ENCODE measurements at places on chromosomes 13 and 19. TPM values are rescaled to one million over a fixed set of nuclear protein-coding genes. Genes with fewer than 3 reads are reported as not detected.

DNA sequence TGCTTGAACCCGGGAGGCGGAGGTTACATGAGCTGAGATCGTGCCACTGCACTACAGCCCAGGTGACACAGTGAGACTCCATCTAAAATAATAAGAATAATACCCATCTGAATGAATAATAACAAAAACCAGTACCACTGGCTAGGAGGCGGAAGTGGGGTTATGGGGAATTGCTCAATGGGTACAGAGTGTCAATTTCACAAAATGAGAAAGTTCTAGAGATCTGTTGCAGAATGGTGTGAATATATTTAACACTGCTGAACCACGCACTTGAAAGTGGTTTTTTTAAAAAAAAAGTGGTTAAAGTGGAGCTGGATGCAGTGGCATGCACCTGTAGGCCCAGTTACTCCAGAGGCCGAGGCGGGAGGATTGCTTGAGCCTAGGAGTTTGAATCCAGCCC lies 18.5 kb downstream of the KLF2 start:
- no peak for DNase-seq

- no peak for DNase-seq
Measured at GRCh38 chr19:55116859-55117662, at the start of gene PPP1R12C. TSS of gene PPP1R12C (minus strand) at chr19:55117637. CDS start at chr19:55117543, 94 bp downstream.

DNA sequence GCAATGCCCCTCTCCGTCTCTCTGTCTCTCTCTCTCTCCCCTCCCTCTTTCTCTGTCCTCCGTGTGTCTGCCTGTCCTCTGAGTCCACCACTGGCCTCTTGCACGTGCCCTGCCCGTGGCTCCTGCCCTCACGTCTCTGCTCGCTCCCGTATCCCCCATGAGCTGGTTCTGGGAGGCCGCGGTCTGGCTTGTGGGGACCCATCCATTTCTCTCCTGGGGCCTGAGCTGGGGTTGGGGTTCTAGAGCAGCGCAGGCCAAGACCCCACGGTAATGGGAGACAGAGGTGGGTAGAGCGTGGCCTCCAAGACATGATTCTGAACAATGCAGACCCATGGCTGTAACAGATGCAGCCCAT lies 19.0 kb downstream of the C2CD4C start:
- no peak for DNase-seq

GRCh38 chr19:17830567-17831418 lies 9.5 kb upstream of the INSL3 start:
- no peak for DNase-seq

DNA sequence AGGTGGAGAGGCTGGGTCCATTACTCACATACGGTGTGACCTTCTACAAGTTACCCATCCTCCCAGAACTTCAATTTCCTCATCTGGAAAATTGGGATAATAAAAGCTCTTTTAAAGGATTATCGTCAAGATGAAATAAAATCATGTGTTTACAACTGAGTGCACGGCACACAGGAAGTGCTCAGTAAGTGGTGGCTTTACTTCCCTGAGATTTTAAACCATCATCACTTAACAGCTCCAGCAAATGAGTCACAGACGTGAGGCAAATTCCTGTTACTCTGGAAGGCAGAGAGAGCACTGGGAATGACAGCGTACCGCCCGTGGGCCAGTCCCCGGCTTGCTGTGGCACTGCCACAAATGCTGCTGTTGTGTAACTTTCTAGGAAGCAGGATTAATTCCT lies 64.1 kb downstream of the MRPL57 start:
- no peak for DNase-seq

DNA sequence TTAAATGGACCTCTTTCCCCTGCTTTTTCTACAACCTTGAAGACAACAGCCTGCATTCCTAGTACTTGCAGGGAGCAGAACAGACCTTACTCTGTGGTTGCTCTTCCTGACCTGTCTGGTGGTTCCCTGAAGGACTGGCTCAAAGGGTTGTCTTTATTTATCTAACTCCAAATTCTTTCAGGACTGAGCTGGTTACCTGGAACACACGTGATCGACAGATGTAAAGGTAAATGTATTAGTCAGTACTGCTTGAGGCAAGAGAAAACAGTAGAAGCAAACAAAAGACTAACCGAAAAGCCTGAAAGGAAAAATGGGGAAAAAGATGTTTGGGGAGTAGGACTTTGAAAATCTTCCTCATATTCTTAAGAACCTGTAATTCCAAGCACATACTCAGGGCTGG lies 17.9 kb downstream of the ZNF558 start:
- no peak for DNase-seq

- no peak for DNase-seq
Measured at GRCh38 chr13:33940898-33941297, 122.9 kb downstream of the RFC3 start.

DNA sequence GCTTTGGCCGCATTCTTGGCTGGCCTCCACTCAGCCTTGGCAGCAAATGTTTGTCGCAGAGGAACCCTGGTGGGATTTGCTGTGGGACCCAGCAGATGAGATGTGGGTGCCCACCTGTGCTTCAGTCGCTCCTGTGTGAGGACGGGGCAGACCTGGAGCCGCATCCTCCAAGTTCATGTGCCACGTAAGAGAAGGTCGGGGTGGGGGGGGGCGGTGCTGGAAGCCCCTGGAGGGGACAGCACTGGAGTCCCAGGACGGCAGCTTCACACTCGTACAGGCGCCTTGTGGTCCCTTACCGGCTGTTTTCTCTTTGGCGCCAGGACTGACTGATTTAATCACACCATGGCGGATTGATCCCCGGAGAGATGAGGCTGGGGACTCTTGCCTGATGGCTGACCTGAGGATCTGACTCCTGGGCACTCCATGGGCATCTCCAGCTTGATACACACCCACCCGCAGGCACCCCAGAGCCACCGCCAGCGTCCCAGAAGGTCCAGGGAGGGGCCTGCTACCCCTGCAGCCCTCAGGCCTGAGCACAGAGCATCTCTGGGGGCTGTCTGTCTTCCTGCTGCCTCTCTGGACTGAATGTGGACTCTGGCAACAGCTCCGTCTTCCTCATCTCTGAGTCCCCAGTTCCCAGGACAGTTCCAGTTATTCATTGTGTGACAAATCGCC lies 10.0 kb upstream of the GRTP1 start:
- DNase-seq: no peak

Gene C19orf67
- not detected for polyA plus RNA-seq

Gene PRDX2
- polyA plus RNA-seq: 162 TPM

Gene GRK1
- 0.28 TPM for polyA plus RNA-seq

Gene PSG6
- polyA plus RNA-seq: 0.16 TPM

Gene SETDB2
- 8.1 TPM for polyA plus RNA-seq

Gene RDH8
- not detected for polyA plus RNA-seq

Measured in forelimb muscle (tissue), 1 donor.